CD4-positive, alpha-beta T cell (primary cell): ENCODE measurements at places on chromosomes 1 and 21.
A peak's percentile ranks its signal among the peaks of the same experiment; 100 is the strongest.

DNA sequence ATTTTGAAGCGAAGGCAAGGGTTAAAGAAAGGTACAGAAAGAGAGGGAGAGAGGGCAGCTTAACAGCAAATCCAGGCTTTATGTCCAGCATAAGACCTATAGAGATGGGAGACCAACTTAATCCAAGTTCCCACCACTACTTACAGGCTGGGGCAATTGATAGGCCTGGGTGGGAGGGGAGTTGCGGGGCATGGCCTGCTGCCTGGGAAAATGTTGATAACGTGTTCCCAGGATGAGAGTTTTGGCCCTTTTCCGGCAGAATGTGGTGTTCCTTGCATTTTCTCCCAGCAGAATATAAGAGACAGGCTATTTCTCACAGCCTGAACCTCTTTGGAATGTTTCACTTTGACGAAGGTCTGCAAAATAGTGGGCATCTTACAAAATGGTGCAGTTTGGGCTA, 34.9 kb upstream of the PLA2G5 start:
- DNase-seq: no peak

- peak; percentile 15 for DNase-seq
Measured at GRCh38 chr1:21865943-21866706, 54.1 kb downstream of the LDLRAD2 start.

DNA sequence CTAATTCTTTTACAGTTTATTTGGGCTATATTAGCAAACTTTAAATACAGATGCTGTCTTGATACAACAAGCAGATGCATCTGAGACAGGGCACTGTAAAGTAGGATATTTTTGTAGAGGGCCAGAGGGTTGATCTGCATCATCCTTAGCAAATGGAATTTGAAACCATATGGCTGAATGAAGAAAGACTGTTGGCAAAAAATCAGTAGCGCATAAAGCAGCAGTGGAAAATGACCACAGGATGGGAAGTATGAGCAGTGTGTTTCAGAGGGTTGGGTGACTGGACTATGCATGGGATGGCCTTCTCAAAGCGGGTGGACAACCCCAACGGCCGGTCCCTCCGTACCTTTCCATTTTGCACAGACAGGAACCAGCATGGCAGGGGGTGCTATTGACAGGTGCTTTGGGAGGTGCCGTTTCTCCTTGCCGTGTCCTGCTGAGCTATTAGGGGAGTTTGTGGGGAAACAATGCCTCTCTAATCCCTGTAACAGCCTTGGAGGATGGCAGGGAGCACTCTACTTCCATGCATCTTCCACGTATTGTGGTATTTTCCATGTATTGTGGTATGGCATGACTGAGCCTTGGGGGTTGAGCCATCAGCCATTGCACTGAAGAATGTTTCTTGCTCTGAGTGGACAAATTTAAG, 5.9 kb downstream of the LRRC8B start:
- no peak for DNase-seq

GRCh38 chr1:42765832-42766740, 742 bp downstream of the P3H1 start:
- DNase-seq: peak; percentile 5

- DNase-seq: no peak
Measured at GRCh38 chr1:187744665-187745064, 915.9 kb downstream of the PLA2G4A start.
